ENCODE measurements at places on chromosomes 6 and 20.

GRCh38 chr20:23167431-23167830, 81.3 kb upstream of the CD93 start:
- no peak for DNase-seq

DNA sequence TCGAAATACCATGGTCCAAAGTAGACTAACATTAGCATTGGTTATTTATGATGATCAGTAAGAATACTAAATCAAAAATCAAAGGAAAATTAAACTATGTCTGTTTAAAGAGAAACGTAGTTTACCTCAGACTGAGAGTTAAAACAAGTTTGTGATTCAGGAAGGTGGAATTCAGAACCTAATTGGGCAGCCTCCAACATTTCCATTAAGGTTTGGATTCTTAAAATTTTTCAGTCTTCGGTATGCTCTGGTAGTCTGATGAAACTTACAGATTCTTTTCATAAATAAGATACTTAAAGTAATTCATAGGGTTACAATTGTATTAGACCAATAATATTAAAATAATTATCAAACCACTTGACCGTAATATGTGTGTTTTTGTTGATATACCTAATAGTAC, 18.6 kb downstream of the HFE start:
- DNase-seq, result no peak

DNA sequence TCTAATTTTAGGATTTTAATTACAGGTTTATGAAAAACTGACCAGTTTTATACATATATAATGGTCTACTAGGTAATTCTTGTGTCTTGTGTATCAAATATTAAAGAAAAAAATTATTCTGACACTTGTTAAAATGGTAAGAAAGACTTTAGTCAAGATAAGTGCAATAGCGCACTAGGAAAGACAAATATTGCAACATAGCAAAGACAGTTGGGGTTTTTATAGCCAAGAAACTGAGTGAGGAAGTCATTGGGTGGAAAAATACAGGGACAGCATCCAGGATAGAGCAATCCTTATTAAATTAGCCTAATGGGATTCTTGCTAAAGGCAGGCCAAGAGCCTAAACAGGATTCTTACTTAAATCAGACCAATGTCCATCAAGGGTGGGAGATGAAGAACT, 71.1 kb downstream of the ROS1 start:
- DNase-seq, result no peak

- DNase-seq, result peak; percentile 81
Measured at GRCh38 chr6:4358414-4359107, 223.2 kb upstream of the ECI2 start.

GRCh38 chr20:64065062-64065973, 2.3 kb downstream of the TCEA2 start:
- no peak for DNase-seq

DNA sequence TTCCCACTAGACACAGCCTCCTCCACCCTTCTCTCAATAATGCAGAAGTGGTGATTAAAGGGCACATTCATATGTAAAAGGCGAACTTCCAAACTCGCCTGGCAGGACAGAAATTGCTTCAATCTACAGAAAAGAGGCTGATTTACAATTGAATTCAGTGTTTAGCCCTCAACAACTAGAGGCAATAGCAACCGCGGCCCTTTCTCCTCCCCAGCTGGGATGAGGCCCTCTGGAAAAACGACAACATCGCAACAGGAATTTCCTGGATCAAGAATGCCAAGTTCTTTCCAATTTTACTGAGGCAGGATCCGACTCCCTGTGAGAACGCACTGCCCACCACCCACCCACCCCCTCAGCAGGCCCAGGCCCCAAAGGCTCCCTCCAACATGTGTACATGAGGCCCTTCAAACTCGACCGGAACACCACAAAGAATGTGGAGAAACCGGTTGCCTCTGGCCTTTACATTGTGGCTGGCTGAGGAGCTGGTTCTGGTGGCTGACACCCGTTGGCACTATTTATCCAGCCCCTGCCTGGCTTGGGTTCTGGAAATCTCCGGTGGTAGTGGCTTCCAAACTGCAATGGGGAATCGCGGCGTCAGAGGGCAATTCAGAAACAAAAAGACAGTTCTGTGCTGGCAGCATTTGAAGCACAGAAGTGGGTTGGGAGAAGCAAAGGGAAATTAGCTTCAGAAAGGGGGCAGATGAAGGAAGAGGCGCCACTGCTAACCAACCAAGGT, 36.8 kb downstream of the ZMYND8 start:
- peak; percentile 48 for DNase-seq

- peak; percentile 19 for DNase-seq
Measured at GRCh38 chr20:25389858-25390537, 637 bp downstream of the ABHD12 start.

GRCh38 chr6:130218134-130218533, 4.6 kb downstream of the SAMD3 start:
- DNase-seq, result no peak

GRCh38 chr6:137033828-137034227, 10.9 kb downstream of the IL20RA start:
- DNase-seq, result no peak

DNA sequence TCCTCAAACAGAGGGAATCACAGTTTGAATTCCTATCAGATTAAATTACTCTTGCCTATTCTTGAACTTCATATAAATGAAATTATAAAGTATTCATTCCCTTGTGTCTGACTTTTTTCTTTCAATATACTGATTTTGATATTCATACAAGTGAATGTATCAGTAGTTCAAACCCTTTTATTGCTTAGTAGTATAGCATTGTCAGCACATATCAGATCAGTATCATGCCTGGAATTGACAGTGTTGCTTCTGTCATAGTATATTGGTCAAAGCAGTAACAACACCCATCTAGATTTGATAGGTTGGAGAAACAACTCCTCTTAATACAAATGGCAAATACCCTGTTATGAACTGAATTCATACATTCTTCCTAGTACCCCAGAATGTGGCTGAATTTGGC, 89.1 kb upstream of the SLC35F1 start:
- no peak for DNase-seq

DNA sequence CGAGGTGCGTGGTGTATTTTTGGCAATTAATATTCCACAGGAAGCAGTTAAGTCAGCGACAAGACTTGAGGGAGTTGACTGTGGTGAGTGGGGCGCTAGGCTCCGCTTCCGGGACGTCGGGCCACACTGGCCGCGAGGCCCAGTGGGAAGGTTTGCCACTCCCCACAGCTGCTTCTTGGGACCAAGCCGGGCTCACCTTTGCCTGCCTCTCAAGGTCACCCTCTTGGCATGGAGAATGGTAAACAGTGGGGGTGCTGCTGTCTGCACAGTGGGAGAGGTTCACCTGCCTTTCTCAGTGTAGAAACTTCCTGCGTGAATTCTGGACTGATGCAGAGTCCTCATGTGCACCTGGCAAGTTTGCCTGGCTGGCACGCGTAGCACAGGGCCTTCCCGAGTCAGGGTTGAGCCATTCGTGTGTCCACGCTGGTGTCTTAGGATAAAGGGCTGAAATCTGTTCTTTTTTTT, 6.4 kb downstream of the OSBPL2 start:
- no peak for DNase-seq

GRCh38 chr6:11368760-11369159, 136.3 kb upstream of the NEDD9 start:
- no peak for DNase-seq

- DNase-seq, result no peak
Measured at GRCh38 chr20:62606016-62606415, 36.3 kb upstream of the SLCO4A1 start.

DNA sequence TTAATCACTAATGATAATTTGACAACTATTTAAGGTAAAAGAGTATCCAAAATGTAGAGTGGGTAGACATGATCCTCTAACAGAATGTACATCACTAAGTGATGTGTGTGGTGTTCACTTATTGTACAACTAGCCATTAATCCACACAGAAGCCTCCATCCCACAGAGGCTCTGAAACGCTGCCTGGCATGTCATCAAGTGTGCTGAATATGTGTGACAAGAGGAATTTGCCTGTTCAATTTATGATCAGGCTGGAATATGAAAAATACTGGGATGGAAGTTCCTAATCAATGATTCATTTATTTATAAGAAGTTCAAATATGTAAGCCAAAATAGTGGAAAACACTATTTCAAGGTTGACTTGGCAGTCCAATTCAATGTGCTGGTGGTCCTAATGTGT, 72.4 kb downstream of the BACH2 start:
- DNase-seq, result no peak

DNA sequence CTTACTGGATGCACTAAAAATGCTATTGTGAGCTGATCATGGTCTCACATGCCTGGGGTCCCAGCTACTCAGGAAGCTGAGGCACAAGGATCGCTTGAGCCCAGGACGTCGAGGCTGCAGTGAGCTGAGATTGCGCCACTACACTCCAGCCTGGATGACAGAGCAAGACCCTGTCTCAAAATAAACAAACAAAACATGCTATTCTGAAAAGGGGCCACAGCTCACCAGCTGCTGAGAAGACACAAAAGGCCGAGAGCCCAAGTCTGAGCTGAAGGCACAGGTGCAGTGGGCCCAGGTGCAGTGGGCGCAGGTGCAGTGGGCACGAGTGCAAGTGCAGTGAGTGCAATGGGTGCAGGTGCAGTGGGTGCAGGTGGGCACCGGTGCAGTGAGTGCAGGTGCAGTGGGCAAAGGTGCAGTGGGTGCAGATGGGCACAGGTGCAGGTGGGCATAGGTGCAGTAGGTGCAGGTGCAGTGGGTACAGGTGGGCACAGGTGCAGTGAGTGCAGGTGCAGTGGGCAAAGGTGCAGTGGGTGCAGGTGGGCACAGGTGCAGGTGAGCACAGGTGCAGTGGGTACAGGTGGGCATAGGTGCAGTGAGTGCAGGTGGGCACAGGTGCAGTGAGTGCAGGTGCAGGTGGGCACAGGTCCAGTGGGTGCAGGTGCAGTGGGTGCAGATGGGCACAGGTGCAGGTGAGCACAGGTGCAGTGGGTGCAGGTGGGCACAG, 16.0 kb downstream of the ZBTB46 start:
- no peak for DNase-seq

DNA sequence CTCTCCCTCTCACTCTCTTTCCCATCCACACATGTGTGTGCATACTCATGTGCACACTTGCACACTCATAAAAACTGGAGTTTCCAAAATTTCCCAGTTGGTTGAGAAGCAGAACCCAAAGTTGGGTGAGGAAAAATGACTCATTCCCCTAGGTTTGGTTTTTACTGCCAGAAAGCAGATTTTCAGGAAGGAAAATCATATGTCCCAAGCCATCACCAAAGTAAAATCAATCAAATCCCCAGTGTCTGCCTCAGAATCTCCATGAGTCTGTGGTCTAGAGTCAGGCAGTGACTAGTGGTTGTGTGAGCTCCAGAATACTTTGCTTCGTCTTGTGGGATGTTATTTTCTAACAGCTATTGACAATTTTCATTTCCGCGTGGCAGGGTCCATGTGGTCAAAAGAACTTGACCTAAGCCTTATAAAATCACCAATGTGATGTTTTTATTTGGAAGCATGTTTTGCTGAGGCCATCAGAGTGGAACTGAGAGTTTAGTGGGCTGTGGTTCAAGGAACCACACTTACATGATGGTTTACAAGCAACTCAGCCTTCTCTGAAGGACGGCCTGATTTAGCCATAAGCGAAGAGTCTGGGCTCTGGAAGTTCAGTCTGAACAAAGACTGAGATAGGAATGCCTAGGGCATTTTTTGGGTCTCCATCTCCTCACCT, 81.9 kb upstream of the CCN6 start:
- no peak for DNase-seq

DNA sequence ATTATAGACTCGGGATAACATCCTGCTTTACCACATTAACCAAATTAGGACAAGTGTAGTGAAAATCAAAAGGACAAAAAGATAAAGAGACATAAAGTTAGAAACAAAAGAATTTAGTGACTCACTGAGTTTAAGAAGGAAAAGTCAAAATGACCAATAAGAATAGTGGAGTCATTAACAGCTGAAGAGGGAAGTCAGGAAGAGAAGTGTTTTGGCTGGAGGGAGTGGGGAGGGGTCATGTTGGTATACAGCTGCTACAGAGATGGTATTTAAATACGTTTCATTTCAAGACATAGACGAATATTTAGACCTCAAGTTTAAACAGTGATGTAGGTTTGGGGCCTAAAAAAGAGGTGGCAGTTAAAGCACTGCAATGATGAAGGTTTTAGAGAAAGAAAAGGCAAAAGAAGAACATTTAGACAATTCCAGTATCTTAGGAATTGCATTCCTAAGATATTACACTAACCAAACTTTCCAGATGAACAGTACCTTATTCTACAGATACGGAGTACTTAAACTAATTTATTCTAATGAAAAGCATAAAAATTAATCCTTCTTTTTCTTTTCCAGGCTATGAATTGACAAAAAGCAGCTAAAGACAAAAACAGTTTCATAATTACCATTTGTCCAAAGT, 10.6 kb downstream of the FKBP5 start:
- DNase-seq, result no peak

DNA sequence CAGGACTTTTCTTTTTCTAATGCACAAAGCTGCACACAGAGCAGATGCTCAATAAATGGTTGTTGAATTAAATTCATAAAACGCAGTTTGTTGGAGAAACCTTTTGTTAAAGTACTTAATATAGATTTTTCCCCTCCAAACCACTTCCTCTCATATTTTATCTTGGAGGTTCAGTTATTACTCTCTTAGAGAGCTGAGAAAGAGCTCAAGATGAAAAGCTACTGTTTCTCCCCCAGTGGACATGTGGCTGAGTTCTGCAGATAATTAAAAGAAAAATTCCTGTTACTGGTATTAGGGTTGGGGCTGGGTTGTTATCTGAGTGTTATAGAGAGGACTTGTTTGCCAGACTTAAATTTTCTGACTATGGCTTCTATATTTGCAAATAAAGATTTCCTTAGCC, 294.0 kb downstream of the TBC1D7 start:
- DNase-seq, result no peak

DNA sequence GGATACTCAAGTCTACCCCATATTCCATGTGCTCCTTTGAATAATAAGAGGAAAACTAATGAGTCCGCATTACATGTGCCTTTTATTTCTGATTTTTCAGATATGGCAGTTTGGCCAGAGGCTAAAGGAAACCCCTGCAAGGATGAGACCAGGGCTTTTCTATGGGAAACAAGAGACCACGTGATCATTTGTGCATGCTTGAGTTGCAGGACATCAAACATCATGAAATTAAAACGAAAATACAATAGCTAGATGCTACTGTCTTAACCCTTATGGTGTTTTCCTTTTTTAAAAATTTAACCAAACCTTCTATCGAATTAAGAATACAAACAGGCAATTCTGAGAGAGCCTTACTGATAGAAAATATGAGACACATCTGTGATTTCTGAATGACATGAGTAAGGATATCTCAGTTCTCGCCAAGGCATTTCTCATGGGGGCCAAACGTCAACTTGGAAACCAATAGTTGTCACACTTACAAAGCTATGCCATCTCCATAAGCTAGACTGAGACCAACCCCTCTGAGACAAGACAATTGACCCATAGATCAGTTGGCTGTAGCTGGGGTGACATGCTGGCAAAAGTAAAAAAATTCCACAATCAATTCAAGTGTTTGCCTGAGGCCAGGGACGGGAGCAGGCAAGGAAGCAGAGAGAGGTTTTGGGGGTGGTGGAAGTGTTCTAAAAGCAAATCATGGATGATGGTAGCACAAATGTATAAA, 52.8 kb downstream of the RIPOR2 start:
- DNase-seq, result no peak
